ENCODE measurements at places on chromosomes 1 and 21.

DNA sequence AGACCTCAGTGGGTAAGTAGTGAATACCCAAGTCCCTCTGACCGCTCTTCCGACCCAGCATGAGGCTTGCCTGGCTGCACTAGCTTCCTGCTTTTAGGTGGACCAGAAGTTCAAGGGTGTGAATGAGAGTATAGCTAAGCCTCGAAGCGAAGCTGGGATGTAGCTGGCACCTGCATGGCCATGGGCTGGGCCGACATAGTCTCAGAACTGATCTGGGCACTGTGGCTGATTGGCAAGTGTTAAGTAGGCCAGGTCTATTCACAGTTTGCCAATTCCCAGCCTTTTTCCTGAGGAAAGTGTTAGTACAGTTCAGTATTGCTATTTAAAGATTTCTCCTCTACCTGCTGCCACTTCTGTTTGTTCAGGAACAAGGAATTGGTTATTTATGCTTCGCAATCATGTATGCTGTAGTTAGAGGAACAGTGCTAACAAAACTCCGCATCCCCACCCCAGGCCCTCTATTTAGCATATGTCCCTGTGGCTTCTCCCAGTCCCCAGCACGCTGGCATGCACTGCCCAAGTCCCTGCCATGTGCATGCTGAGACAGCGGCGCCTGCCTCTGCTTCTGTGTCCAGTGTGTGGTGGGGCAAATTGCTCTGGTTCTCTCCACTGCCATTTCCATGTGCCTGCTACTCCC, 16.3 kb downstream of the SPATA46 start:
- no peak for DNase-seq

DNA sequence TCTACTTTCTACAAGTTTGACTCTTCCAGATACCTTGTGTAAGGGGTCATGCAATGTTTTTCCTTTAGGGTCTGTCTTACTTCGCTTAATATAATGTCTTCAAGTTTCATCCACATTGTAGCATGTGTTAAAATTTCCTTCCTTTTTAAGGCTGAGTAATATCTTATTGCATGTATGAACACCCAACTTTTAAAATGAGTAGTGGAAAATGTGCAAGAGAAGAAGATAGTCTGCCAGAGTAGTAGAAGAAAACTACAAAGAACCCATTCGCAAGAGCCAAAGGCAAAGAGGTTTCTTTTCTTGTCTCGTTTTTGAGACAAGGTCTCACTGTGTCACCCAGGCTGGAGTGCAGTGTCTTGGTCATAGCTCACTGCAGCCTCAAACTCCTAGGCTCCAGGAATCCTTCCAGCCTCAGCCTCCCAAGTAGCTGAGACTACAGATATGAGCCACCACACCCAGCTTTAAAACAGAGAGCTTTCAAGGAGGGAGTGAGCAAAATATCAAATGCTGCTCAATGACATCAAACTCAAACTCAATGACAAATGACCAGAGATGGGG, 9.4 kb downstream of the IL23R start:
- DNase-seq, result no peak

GRCh38 chr1:1529936-1530335, 10.5 kb downstream of the TMEM240 start:
- DNase-seq, result no peak

- DNase-seq, result no peak
Measured at GRCh38 chr1:20349561-20349960, 58.9 kb downstream of the VWA5B1 start.

GRCh38 chr1:92096317-92096716, 16.2 kb downstream of the BTBD8 start:
- no peak for DNase-seq

DNA sequence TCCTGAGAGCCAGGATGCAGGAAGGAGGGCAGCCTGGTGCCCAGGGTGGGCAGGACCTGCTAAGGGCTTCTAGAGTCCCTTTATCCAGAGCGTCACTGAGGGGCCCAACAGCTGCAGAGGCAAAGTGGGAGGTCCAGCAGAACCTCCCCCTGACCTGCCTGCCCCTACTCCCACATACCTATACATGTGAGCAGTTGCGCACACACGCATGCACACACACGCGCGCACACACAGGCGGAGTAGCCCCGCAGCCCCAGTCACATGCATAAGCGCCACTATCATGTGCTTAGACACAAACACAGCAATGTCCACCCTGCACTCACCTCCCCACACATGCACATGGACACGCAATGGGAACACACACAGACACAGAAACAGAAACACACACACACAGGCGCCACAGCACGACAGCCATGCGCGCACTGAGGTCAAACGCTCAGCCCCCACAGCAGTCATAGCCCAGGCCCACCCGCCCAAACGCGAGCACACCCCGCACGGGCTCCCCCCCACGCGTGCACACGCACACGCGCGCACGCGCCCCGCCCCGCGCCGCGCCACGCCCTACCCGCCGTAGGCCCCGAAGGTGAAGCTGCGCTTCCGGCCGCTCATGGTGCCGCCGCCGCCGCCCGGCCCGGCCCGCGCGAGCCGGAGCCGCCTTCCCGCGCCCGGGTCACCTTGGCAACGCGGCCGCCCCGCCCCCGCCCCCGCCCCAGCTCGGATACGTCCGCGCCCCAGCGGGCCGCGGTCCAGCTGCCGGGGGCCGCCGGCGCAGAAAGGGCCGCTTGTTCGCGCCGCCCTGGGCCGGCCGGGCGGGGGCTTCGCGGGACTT, 17.7 kb downstream of the RAP1GAP start:
- DNase-seq, result no peak
